ENCODE measurements at places on chromosomes 3 and 15.

GRCh38 chr15:101250341-101250831 lies 1.5 kb downstream of the CHSY1 start:
- DNase-seq = no peak

GRCh38 chr3:122169911-122170310 lies 13.6 kb upstream of the CASR start:
- DNase-seq = no peak

- peak; percentile 59 for DNase-seq
These were observed 58.0 kb downstream of the CHD2 start for GRCh38 chr15:92958105-92958504.

- DNase-seq = no peak
These were observed 17.6 kb downstream of the EMC7 start for GRCh38 chr15:34084086-34084485.

GRCh38 chr3:169508426-169508825 lies 155.1 kb downstream of the MECOM start:
- no peak for DNase-seq

GRCh38 chr15:52378746-52379394 lies 83.3 kb upstream of the MYO5C start:
- DNase-seq = no peak

- no peak for DNase-seq
These were observed 70.2 kb downstream of the IGF1R start for GRCh38 chr15:98718426-98719136.

GRCh38 chr15:52912172-52912571 lies 122.0 kb upstream of the ONECUT1 start:
- DNase-seq = no peak

DNA sequence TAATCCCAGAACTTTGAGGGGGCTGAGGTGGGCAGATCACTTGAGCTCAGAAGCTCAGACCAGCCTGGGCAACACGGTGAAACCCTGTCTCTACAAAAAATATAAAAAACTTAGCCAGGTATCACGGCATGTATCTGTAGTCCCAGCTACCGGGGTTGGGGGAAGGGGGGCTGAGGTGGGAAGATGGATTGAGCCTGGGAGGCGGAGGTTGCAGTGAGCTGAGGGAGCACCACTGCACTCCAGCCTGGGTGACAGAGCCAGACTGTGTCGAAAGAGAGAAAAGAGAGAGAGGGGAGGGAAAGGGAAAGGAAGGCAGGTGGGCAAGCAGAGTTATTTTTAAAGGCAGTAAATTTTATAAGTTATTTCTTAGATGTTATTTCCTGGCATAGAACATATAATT lies 368.1 kb downstream of the ULK4 start:
- no peak for DNase-seq

DNA sequence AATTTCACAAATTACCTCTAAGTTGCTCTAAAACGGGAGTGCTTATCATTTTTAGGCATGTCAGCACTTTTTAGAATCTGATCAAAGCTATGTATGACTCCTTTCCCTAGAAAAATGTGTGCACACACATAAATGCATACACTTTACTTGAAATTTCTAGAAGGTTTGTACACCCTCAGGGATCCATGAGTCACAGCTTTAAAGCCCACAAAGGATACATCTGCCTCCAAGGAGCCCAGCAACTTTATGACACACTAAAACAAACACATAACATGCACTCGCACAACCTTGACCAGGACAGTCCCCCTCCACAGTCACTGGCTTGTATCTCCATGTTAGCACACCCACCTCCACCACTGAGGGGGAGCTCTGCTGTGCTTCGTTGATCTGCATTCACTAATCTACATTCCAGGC lies 722.0 kb upstream of the CFAP20DC start:
- no peak for DNase-seq

- DNase-seq = no peak
These were observed 36.4 kb upstream of the ESYT3 start for GRCh38 chr3:138397983-138398382.

DNA sequence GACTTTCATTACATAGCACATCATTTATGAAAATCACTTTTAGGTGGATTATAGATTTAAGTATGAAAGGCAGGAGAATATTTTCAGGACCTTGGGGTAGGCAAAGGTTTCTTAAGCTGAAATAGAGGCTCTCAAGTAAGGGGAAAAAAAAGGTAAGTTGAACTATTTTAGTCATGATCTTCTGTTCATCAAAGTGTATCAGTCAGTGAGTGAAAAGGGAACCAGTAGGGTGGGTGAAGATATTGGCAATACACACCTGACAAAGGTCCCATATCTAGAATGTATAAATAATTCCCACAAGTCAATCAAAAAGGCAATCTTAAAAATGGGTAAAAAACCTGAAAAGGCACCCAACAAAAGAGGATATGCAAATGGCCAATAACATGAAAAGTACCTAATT lies 218.6 kb downstream of the KLF13 start:
- DNase-seq = no peak

- DNase-seq = no peak
These were observed 989.5 kb downstream of the TUSC7 start for GRCh38 chr3:117699058-117699457.

- DNase-seq = no peak
These were observed 2.5 kb downstream of the PIK3CA start for GRCh38 chr3:179150610-179151009.

GRCh38 chr3:130932979-130933378 lies 39.1 kb downstream of the ATP2C1 start:
- no peak for DNase-seq

- DNase-seq = no peak
These were observed 19.0 kb upstream of the CCR2 start for GRCh38 chr3:46334741-46335478.

DNA sequence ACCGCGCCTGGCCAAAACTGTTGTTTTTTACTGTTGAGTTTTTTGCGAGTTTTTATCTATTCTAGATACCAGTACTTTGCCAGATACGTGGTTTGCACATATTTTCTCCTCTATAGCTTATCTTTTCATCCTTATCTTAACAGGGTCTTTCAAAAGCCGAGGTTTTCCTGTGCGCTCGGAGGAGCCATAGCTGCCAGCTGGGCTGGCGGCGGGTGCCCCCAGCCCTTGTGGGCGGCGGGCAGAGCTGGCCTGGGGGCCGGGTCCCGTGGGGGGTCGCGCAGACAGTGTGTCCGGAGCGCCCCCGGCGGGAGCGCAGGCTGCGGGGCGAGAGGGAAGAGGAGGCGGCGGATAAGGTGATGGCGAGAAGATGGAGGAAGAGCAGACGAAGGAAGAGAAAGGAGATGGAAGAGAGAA lies 11.1 kb upstream of the EIF4A2 start:
- no peak for DNase-seq

GRCh38 chr3:37223576-37223975 lies 49.2 kb upstream of the LRRFIP2 start:
- DNase-seq = no peak

GRCh38 chr15:85289677-85290365 lies 90.6 kb upstream of the AKAP13 start:
- DNase-seq = no peak

DNA sequence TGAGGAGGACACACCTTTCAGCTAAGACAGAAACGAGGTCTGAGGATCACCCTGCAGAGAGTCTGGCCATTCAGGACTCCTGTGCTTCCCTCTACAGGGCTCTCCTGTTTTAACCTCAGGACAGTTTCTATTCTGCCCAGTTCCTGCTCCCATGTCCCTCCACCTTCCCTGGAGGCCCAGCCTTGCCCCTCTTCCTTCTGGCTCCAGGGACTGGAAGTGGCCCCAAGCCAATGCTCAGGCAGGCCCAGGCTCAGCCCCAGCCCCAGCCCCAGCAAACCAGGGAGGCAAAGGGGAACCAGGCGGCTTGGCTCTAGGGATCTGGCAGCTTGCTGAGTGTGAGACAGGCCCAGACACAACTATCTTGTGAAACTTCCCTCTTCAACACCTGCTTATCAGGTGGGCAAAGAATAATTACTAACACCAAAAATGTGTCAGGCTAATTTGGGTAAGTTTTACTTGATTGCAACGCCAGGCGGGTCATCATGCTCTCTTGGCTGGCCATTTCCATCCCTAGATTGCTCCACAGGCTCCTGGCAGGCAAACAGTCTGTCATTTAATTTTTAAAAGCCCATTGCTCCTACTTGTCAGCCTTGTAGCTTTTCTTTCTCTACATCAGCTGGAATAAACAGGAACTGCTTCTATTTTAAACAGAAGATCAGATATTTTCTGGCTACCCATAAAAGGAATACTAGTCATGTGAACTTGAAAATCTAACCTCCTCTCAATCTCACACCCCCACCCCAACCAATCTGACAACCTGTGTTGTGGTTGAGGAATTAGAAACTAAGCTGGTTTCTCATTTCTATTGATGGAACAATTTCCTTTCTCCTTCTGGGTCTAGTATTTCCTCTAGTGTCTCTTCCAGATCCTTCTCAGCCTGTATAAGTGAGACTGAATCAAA lies 33.5 kb downstream of the UPK1B start:
- DNase-seq = no peak

- no peak for DNase-seq
These were observed 423.5 kb upstream of the ARPP21 start for GRCh38 chr3:35215525-35216500.

DNA sequence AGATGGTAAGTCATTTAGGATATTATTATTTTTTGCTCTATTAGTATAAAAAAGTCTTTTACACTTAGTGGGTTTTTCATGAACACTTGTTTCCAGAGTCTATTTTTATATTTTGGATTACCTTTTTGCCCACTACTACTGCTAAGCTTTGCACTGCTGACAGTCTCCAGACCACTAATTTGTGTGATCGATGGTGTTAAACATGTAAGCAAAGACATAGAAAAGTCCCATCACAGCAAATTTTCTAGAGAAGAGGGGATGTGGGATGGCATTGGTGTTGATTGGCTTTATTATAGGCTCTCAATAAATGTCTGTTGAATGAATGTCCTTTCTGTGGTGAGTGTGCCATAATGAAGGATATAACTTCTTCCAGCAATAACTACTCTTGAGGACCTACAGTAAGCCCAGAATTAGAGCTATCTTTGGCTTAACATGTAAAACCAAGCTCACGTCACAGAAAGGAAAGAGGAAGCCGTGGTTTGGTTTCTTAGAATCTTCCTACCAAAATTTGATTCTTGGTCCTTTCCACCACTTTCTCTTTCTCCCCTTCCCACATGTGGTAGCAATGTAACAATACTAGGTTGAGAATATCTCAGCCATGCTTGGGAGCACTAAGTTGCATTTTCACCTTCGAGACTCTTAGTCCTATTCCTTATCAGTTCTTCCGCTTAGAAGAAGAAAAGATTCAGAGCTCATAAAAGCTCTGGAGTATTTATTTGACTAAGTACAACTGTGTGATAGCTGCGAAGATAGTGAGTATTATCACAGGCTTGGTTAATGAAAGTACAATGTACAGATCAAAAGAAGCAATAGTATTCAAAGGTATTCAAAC lies 90.6 kb upstream of the UMPS start:
- DNase-seq = peak; percentile 45

- no peak for DNase-seq
These were observed 15.4 kb downstream of the RAF1 start for GRCh38 chr3:12648384-12648959.

GRCh38 chr3:136074546-136075170 lies 109.1 kb downstream of the PPP2R3A start:
- DNase-seq = no peak

DNA sequence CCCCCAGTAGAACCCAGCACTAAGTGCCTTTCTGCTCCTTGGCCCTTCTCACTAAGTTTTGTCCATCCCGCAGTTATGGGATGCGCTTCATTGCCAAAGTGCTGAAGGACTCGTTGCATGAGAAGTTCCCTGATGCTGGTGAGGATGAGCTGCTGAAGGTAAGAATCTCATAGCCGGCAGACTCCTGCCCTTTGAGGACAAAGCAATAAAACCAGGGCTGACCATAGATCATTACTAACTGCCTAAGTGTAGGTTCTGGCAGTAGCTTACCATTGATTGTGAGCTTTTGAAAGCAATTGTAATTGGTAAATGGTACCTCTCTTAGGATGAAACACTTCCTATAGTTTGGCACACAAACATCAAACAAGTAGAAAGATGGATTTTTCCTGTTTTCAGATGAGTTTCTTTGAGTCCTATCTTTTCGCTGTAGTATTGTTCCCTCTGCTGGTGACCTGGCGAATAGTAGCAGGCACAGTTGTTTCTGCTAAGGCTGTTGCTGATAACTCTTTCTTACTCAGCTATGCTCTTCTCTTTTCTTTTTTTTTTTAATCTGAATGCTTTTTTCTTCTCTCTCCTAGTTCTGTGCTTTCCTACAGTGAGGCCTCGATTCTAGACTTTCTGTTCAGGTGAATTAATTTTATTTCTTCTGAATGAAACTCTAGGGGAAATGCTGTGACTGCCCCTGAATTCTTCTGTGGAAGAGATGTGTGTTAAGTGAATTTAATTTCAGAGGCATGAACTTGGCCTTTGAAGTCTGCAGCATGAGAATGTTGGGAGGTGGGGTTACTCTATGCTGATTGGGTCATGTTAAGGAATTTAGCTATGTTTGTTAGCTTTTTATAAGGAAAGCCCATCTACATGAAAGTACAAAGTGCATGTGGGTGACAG lies 47.4 kb upstream of the CRTC3 start:
- DNase-seq = peak; percentile 51

DNA sequence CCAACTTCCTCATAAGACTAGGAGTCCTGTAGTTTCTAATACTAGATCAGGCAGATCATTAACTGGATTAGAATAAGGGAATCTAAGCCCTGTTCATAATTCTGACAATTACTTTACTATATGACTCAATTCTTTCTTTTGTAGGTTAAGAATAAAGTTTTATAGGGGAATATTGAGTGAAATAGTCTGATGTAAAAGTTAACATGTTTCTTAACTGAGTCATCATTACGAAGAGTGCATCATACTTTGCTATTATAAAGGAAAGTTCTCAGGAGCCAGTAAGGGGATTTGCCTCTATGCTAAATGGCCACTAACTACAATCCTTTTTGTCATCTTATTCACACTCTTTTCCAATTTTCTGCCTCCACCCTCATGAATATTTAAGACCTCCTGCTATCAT lies 63.1 kb downstream of the POLQ start:
- DNase-seq = no peak

DNA sequence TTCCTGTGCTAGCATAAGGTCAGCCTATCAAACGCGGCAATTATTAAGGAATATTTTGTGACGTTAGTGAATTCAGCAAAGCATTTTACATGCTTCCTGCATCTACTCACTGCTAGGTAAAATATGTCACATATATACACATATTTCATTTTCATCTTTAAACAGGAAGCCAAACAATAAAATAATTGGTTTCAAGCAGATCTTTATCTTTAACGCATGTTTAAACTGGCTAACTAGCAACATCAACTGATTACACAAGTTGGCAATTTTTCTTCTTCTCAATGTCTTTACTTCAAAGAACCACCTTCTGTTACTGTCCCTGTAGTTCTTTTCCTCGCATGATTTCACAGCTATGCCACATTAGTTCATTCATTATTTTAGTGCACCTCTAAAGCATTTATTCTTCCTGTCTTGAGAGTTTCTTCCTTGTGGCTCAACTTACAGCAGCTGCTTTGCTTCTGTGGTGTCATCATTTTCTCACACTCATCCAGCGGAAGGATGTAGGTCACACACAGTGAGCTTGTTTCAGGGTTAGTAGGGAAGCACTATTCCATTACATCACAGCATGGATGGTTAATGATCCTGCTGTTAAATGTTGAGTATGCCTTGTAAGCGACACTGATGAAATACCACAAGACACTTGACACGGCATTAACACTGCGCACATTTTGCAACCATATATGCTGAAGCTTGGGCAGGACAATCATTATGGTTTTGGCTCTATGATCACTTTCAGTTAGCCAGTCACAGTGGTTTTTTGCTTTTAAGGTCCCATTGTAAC lies 2.3 kb upstream of the BCHE start:
- DNase-seq = no peak
